ENCODE measurements at places on chromosomes 2 and 18. TPM values are rescaled to one million over a fixed set of nuclear protein-coding genes. Genes with fewer than 3 reads are reported as not detected.

DNA sequence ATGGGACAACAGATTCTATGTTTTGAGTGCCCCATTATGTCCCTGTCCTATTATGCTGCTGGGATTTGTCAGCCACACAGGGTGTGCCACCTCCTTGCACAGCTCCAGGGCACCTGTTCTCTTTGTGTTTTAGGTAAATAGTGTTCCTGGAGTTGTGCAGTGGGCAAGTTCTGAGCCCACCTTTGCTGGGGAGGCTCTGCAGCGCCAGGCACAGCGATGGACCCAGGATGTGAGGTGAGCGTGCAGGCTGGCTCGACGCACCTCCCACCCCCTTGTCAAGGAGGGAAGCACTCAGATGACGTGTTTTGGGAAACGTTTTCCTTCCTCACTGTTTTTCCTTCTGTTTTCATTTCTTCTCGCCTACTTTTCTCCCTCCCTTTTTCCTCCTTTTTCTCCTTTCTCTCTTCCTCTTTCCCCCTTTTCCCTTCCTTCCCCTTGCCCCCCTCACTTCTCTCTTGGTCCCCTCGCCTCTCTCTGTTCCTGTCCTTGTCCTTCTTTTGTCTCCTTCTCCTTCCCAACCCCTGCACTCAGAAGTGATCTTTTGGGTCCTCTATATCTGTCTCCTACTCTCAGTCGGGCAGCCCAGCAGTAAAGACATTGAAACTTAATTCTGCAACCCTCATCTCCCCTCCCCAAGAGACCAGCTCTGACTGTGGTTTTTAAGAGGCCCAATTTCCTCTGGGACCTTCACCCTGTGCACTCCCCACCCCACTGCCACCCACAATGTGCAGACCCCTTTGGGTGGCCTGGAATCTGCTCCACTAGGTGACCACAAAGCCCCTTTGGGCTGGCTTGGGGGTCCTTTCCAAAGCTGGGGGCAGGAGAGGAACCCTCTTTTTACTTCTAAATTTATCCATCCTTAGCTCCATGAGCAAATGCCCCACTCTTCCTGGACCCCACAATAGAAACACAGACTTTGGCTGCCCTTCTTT is 104.0 kb downstream of the MCFD2 start:
- DNase-seq, result no peak

GRCh38 chr2:163828771-163829170 is 93.0 kb upstream of the FIGN start:
- DNase-seq, result no peak

GRCh38 chr2:160484859-160485520 is 8.6 kb downstream of the RBMS1 start:
- DNase-seq, result no peak

DNA sequence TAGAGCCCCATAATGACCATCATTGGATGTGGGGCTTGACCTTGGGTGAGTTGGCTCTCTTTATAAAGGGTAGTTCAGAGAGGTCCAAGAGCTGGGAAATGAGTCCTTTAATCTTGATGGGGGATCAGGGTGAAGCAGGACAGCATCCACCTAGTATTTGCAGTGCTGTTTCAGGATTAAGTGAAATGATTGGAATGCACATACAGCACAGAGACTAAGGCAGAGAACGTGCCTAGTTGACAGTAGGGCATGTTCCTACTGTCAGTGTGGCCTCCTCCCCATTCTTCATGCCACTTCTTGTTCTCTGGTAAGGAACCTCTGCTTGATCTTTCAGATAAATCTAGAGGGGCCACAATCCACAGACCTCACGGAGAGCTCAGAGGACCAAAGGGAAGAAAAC is 78.9 kb downstream of the TRIM43 start:
- DNase-seq, result no peak

DNA sequence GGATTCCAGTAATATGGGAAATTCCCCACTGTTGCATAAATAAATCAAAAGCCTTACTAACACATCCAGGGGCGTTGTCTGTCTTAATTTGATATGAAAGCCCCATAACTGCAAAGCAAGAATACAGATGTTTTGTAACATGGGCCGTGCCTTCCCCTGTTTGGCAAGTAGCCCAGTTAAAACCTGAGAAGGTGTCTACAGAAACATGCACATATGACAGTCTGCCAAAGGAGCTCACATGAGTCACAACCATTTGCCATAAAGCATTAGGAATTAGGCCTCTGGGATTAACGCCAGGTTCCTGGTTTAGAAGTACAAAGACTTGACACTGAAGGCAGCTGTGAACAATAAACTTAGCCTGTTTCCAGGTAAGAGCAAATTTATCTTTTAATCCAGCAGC is 43.1 kb upstream of the LONRF2 start:
- no peak for DNase-seq

DNA sequence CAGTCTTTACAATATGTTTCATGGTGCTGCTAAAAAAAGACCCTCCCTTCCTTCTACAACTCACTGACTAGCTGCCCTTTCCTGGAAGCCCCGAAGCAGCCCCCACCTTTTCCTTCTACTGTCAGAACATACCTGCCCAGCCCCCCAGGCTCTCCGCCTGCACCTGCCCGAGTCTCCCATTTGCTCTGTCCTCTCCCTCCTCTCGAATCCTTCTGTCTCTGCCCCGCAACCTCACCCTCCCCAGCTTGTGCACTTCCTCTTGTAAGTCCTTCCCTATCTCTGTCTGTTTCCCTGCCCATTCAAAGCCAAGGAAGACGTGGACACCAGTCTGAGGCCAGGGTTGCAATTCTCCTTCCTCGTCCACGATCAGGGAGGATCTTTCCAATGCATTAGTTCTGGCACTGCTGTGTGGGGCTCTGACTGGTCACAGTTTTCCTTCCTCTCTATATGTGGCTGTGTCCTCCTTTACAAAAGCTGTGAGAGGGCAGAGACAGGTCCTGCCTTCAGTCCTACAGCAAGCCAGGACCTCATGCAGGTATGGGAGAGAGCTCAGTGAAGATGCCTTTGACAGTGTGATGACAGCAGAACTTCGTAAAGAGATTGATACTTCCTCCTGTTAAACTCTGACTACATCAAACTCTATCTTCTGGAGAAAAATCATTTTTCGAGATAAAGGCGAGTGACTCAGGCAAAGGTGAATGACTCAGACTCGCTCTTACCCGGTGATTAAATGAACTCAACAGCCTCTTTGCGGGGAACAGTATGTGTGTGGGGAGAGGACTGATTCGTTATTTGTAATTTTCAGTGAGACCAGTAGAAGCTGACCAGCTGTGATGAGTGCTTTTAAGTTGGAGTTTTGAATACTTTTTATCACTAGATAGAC is 14.2 kb downstream of the TNFRSF11A start:
- peak; percentile 58 for DNase-seq

DNA sequence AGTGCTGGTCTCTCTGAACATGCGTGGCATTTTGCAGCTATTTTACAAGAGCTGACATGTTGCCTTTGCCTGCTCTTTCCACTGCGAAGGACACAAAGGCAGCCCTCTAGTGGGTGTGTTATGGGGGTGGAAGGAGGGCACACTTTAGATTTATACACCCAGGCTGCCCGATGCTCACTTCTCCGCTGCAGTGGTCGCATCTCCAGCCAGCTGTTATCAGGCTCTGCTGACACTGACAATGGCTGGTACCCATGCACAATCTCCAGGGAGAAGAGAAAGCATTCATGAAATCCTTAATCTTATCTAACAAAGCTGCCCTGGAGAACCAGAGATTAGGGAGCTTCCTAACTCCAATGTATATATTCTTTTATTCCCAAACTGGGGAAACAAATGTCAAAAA is 113.5 kb downstream of the EPHA4 start:
- DNase-seq, result no peak

- DNase-seq, result no peak
Observed at GRCh38 chr2:174597009-174597344, 627 bp downstream of the WIPF1 start.

DNA sequence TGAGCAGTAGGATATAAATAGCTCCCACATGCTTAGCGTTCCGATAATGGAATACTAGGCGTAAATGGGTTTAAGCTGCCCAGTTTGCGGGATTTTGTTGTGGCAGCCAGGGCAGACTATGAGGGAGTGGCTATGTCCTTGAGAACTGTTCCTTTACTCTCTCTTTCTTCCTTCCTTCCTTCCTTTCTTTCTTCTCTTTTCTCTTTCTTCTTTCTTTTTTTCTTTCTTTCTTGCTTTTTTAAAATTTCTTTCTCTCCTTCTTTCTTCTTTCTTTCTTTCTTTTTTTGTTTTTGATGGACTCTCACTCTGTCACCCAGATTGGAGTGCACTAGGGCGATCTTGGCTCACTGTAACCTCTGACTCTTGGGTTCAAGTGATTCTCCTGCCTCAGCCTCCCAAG is 9.1 kb upstream of the PRELID3A start:
- DNase-seq, result no peak

- DNase-seq, result peak; percentile 81
Observed at GRCh38 chr18:22517356-22517755, 99.6 kb upstream of the CTAGE1 start.

DNA sequence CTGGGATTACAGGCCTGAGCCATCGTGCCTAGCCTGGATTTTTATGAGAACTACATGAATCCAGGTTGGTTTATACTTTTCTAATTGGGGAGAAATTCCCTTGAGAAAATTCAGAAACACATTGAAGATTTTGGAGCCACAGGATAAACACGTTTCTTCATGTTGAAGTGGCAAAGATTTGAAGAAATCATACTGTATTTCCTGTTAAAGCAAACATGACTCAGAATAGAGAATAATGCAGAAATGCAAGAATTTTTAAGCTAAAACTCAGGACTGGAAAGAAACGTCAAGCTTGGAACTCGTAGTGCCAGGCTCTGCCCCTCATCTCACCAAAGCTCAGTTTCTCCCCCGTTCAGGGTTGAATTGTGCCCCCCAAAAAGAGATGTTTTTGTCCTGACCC is 32.1 kb upstream of the TAF1B start:
- no peak for DNase-seq

DNA sequence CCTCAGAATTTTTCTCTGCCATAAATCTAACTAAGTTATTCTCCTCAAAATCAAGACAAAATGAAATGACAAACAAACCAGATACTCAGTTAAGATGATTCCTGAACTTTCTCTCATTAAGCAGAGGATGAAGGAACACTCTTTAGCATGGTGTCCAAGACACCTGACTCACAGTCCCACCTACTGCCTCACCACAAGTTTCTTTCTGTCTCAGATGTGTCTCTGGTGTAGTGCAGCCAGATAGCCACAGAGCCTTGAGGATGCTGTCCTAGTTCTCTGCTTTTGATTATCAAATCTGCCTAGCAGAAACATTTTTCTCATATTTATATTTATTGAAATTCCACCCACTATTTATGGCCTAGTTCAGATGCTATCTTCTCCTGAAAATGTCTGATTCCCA is 103.6 kb upstream of the TMEM200C start:
- DNase-seq, result no peak

DNA sequence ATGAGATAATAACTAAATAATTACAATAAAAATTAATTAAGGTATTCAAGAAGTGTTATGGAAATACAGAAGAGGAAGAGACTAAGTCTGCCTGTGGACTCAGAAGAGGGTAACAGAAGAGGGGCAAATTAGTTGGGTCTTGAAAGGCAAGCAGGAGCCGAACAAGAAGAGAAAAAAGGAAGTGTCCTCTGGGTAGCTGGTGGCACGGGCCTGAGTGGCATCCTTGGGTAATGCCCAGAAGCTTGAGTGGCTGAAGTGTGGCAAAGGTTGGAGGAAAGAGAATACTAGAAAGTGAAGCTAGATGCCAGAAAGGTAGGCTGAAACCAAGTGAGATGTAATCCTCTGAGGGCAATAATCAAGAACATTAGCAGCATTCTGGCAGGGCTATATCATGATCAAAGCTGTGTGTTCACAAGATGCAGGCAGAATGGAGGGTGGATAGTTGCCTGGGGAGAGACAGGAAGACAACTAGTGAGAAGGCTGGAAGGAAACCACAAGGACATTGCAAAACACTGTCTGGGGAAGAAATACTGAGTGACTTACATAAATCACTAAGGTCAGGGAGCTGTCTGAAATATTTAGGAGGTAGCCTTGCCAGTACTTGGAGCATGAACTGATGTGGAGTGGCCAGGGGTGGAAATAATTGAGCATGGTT is 16.2 kb downstream of the DOCK10 start:
- no peak for DNase-seq

DNA sequence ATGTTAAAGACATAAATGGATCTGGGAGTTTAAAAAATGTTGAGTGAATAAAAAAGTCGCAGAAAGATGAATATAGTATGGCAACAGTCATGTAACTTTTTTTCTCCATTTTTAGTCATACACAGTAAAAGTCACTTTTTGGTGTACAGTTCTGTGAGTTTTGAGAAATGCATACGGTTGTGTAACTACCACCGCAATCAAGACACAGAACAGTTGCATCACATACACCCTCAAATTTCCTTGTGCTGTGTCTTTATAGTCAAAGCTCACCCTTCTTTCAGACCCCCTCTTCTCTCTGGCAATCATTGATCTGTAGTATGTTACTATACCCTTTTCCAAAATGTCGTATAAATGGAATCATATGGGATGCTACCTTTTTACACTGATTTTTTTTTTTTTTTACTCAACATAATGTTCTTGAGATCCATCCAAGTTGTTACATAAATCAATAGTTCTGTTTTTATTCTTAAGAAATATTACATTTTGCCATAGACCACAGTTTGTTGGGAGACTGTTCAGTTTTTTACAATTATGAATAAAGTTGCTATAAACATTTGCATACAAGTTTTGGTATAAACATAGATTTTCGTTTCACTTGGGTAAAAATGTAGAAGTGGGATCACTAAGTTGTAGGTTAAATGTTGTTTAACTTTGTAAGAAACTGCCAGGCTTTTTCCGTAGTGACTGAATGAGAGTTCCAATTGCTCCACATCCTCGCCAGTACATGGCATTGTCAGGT is 35.4 kb upstream of the AGFG1 start:
- DNase-seq, result no peak

DNA sequence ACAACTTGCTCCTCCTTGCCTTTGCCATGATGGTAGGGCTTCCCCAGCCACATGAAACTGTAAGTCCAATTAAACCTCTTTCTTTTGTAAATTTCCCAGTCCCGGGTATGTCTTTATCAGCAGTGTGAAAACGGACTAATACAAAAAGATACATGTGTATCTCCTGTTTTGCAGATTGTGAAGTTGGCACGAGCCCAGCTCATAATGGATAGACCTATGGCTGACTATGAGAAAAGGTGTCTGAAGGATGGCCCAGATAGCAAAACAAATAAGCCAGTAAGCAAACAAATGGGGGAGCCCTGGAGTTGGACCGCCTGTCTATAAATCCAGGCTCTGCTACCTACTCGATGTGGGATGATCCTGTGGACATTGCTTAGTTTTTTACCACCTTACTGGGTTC is 15.5 kb upstream of the PRKCE start:
- DNase-seq, result no peak

GRCh38 chr2:113831161-113831560 is 58.7 kb upstream of the ACTR3 start:
- no peak for DNase-seq

- no peak for DNase-seq
Observed at GRCh38 chr2:59694176-59694575, 859.3 kb downstream of the BCL11A start.

- peak; percentile 59 for DNase-seq
Observed at GRCh38 chr2:96771796-96772618, 11.3 kb downstream of the CNNM4 start.

Gene EPAS1
- 30.7 TPM for polyA plus RNA-seq

Gene CAPN10
- polyA plus RNA-seq, result 34.9 TPM

Gene LYG1
- polyA plus RNA-seq, result 3.1 TPM

Gene C2orf80
- 0.84 TPM for polyA plus RNA-seq

Gene SH3RF3
- 3.0 TPM for polyA plus RNA-seq

Gene SLC19A3
- polyA plus RNA-seq, result 80.8 TPM

Gene ATP9B
- polyA plus RNA-seq, result 19.9 TPM

Gene GPR35
- 118 TPM for polyA plus RNA-seq

Gene AKAIN1
- 0.12 TPM for polyA plus RNA-seq
